ENCODE measurements at places on chromosomes 11 and 22. TPM values are rescaled to one million over a fixed set of nuclear protein-coding genes. Genes with fewer than 3 reads are reported as not detected.

DNA sequence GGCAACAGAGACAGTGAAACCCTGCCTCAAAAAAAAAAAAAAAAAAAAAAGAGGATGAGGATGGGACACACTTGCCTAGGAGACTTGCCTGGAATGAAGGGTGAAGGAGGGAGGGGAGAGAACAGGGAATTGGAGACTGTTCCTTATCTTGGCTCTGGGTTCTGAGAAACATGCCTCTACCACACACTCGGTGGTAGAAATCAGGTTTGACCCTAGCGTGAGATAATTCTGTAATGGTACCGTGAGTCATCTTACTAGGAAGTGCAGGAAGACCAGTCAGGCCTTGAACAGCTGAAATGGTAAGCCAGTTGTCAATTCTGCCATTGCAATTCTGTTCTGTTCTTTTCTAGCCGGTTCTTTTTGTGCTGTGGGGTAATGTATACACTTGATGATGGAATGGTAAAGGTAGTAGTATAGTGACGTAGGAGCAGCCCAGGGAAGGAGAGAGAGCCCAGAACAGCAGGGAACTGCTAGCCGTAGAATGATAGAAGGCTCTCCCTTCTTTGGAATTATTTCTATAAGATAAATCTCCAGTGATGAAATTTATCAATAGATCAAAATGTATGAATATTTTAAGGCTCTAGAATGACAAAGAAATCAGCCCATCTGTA is 3.9 kb upstream of the AMBRA1 start:
- no peak for DNase-seq

GRCh38 chr22:38248280-38248679 is 24.5 kb downstream of the TMEM184B start:
- no peak for DNase-seq

DNA sequence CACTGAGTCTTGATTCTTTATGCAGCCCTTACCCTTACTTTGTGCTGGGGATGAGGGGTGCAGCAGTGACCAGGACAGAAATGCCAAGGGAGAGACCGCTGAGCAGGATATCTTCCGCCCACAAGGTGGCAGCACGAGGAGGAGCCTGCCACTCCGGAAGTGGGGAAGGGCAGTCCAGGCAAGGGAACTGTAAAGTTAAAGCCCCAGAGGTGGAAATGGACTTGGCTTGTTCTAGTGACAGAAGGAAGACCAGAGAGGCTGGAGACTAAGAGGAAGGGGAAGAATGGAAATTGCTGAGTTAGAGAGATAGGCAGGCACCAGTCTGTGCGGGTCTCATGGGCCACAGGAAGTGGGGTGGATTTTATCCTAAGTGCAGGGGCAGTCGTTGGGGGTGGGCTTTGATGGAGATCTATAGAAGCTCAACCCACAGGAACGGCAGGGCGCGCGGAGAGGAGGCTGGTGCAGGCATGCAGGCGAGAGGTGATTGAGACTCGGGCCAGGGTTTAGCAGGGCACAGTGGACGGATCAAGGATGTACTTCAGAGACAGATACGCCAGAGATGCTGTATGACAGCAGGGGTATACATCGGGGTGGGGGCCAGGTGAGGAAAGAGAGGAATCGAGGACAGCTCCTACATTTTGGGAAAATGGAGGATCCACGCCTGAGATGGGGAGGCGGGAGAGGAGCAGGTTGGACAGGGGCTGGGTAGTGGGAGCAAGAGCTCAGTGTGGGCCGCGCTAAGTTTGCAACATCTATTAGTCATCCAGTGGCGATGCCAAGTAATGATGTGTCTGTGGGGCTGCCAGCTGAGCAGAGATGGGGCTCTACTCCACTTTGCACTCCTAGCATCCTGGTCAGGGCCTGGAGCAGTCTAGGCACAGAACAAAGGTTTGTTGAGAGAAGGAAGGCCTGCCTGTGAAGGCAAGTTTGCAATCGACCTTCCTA is 3.3 kb upstream of the GRK2 start:
- DNase-seq = peak; percentile 90

DNA sequence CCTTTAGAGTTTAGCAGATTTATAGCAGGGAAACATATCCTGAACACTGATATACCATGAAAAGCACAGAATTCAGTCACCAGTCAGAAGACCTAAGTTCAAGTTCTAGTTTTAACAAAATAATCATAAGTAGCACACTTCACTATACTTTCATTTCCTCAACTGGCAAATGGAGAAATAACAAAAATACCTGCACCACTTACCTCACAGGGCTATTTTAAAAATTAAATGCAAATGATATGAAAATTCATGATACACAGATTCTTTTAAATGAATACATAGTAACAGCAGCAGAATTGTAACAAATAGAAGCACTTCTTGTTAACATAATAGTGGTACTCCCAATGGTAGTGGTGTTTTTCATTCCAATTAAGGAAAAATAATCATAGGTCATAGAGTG is 139.0 kb downstream of the FCHSD2 start:
- no peak for DNase-seq

GRCh38 chr11:8344346-8344745 is 80.7 kb upstream of the LMO1 start:
- DNase-seq = no peak

DNA sequence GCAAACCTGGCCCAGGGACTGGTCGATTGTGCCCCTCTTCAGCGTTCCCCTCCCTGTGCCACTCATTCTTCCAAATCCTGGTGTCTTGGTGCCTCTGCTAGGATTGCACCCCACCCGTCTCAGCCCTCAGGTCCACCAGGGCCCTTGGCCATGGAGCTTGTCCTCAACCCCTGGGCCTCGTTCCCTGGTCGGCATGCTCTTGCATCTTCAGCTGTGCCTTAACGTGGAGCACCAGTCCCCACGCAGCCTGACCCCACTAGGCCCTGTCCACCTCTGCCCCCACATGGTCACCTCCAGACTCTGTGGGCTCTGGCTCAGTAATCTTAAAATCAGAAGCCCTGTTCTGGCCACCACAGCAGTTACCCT is 61.1 kb downstream of the OSBP2 start:
- DNase-seq = no peak

GRCh38 chr22:38310518-38311322 is 6.5 kb downstream of the CSNK1E start:
- no peak for DNase-seq

DNA sequence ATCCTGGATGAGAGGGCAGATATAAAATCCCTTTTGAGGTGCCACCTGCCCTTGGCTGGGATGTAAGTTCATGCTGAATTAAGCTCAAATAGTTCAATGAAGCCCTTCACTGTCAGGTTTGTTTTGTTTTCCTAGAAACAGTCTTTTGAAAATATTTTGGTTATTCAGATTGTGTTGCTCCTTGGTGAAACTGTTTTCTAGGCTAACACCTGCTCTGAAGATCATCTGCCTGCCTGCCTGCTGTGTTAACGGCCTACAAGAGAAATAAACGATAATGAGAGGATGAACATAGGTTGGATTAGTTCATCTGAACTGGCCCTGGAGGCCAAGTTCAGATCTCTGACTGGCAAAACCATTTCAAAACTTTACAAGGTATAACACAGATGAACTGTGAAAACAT is 67.4 kb downstream of the ZBTB44 start:
- no peak for DNase-seq

DNA sequence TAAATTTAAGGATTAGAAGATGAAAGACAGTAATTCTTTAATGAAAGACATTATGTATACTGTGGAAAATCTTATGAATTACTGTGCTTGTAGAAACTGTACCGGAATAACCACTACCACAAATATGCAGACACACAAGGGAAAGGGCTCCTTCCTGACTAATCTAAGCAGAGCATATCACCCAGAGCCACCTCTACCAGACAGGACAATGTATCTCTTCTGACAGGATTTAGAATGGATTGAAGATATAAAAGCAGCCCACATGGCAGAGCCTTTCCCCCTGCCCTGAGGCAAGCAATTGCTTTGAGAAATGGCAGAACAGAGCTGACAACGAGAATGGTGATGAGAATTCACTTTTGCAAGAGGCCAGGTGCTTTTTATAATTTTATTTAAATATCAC is 144.1 kb downstream of the NOX4 start:
- DNase-seq = no peak

DNA sequence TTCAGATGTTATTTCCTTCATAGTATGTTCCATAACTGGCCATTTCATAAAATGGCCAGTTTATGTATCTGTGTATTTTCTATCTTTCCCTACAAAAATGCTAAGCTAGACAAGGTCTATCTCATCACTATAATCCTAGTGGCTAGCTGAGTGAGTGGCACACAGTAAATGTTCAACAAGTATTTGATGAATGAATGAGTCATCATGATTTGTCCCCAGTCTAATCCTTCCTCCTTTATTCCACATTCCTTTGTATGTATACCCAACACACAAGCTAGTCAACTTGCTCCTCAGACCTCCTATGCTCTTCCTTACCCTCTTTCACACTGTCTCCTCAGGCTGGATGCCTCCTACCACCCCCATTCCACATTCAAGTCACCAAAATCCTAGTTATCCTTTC is 12.5 kb downstream of the APLNR start:
- DNase-seq = no peak

DNA sequence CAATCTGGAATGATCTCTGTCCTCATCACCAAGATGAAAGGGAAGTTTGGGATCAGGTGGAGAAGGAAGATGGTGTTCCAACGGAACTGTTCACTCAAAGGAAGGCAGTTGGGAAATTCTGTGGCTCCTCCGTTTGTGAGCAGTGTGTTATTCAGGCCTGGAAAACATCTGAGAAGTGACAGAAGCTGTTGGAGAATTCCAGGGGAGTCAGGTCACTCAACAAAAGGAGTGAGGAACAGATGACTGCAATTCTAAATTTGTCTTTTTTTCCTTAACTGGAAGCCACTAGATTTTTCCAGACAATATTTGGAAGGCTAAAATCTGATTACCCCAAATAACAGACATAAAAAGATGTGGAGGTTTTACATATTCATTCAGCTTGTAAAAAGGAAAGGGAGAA is 107.8 kb downstream of the CD44 start:
- no peak for DNase-seq

CD151 gene
- total RNA-seq = 371 TPM

GRAMD1B gene
- total RNA-seq = 1.9 TPM

MRGPRX3 gene
- not detected for total RNA-seq

CD81 gene
- total RNA-seq = 185 TPM

NUDT8 gene
- total RNA-seq = 35.1 TPM

PHF21B gene
- not detected for total RNA-seq

C11orf91 gene
- not detected for total RNA-seq
